Stimulated activated CD4-positive, alpha-beta T cell treated with anti-CD3 and anti-CD28 coated beads, Interleukin-1b, Interleukin-23, amount 100 ng/mL, for 1 hour (primary cell): ENCODE measurements at places on chromosomes 1 and 21.
A peak's percentile ranks its signal among the peaks of the same experiment; 100 is the strongest.

DNA sequence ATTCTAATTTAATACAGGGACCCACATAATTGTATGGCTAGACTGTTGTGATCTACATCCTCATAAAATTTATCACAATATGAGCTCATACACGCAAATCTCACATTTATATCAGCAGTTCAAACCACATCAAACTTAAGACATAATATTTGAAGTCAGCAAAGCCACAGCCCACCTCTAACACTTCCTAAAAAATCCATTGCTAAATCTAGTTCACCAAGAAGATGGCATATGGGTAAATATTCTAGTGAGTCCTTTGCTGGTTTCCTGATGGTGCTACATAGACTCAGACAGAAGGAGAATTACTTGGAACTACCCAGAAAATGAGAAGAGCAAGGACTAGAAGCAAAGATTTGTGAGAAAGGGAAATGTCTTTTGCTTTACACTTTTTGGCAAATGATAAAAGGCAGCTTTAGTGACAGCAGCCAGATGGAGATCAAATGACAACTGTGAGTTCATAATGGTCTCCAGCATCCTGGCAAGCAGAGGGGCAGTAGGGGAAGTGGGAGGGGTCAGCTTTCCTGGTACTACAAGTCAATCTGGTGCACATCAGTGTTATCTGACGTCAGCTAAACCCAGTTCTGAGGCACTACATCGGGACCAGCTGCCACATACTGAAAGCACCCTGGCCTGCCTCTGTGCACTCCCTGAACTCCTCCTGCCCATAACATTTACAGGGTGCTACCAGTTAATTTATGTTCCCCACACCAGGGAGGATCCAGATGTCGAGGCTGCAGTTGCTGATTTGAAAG, 10.6 kb upstream of the GADD45A start:
- no peak for DNase-seq

DNA sequence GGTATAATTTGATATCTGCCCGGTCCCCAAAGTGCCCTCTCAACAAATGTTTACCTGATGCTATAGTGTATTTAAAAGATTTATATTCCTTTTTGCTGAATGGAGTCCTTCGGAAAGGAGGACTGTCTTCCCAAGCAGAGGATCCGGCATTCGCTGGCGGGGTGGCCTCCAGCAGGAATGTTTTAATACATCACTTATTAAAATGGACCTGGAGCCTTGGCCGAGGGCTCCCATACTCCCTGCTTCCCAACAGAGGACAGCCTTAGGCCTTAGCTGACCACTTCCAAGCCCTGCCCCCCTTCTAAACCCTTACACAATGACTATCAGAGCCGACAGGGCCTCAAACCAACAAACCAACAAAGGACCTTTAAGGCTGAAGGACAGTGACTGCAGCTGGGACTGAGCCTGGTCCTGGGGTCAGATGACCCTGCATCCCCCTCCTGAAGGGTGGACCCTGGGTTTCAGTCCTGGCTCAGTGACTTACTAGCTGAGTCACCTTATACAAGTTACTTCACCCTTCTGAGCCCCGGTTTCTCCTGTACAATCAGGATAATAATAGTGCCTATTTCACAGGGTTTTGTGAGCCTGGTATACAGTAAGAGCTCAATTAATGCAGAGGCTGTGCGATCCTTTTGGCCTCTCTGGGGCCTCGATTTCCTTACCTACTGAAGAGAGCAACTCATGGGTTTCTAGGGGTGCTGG, 5.6 kb downstream of the CAMK2N1 start:
- no peak for DNase-seq

GRCh38 chr1:111202366-111202706, 1.9 kb upstream of the DENND2D start:
- DNase-seq, result no peak

GRCh38 chr1:203428981-203429599, 46.5 kb upstream of the PRELP start:
- no peak for DNase-seq

- DNase-seq, result no peak
Measured at GRCh38 chr1:222618880-222619596, 1.1 kb downstream of the MIA3 start.

DNA sequence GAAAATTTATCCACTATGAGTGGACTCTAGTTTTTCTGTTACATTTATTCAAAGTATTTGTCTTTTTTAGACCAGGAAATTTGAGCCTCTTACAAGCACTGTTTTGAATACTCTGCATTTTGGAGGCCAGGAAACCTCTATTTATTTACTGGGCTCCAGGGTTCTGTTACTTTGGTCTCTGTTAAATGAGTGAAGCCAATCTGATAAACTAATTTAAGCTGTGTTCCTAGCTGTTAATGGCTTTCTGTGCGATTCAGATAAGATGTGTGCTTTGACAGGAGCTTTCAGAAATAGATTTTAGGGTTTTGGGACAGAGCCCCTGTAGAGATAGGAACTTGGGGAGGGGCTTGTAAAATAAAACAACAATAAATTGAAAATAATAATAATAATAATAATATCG, 23.9 kb downstream of the ACKR1 start:
- DNase-seq, result no peak

GRCh38 chr1:15018767-15019166, 134.8 kb upstream of the TMEM51 start:
- DNase-seq, result no peak

- no peak for DNase-seq
Measured at GRCh38 chr21:32424191-32424535, 11.7 kb downstream of the EVA1C start.

GRCh38 chr1:4935807-4936206, 281.4 kb downstream of the AJAP1 start:
- no peak for DNase-seq

- no peak for DNase-seq
Measured at GRCh38 chr21:42413500-42413899, 9.8 kb downstream of the UBASH3A start.

DNA sequence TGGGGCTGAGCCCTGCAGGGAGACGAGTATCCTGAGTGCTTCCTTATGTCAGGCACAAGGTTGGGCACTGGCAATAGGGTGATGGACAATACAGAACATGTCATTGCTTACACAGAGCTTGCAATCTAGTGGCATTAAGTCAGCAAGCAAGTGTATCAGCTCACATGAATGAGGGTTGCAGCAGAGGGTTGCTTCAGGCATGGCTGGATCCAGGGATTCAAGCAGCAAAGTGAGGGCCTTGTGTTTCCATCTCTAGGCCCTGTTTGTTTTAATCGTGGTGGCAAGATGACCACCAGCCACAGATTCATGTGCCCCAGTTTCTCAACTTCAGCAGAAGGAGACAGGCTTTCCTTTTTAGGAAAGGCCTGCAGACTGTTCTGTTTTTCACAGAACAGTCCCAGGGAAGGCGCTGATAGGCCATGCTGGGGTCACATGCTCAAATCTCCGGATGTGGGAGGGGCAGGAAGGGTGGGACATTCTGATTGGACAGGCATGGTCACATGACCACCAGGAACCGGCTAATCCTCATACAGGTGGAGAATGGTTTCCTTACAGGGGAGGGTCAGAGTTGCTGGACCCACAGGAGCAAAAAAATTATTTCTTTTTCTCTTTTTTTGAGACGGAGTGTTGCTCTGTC, 14.4 kb downstream of the PLOD1 start:
- no peak for DNase-seq

DNA sequence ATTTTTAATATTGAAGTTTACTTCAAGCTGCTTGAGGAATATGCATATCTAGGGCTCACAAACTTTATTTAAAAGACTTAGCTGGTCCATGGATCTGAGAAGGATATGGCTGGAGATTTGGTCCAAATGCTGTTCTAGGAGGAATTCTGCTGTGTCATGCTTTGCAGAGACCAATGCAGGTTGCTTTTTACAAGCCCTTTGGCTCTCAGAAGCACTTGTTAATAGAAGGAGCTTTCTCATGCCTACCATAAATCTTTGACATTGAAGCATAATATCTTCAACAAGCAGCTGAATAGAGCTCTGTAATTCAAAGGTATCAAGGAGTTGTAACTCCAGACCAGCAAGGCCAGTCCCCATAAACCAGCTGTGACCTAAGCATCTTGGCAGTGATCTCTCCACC, 299.1 kb downstream of the HHAT start:
- DNase-seq, result no peak

DNA sequence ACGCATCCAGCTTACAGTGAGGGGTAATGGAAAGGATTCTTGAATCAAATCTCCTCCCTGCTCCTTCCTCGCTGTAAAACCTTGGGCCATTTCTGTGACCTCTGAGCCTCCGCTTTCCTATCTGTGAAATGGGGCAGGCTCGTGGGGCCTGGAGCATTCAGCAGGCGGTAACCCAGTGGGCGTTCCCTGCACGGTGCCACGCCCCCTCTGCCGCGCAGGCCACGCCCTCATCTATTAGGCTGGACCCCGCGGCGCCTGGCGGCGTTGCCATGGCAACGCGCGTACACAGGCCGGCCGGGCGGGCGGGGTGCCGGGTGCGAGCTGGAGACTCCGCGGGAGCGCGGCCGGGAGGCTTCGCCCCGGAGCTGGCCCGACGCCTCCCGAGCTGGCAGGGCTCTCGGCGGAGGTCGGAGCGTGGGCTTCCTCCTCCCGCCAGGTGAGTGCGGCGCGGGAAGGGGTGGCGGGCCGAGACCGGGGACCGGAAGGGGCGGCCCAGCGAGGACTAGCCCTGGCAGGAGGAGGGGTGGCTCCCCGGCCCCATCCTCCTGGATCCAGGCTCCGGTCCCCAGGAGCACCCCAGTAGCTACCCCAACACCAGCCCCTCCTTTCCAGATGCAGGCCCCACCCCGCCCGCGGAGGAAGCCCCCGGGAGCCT, at the start of gene FHAD1:
Gene FHAD1 (plus strand): TSS at position 264 of the 655 bp plus-strand sequence. CDS start 4,562 bp downstream, outside the sequence.
- no peak for DNase-seq

DNA sequence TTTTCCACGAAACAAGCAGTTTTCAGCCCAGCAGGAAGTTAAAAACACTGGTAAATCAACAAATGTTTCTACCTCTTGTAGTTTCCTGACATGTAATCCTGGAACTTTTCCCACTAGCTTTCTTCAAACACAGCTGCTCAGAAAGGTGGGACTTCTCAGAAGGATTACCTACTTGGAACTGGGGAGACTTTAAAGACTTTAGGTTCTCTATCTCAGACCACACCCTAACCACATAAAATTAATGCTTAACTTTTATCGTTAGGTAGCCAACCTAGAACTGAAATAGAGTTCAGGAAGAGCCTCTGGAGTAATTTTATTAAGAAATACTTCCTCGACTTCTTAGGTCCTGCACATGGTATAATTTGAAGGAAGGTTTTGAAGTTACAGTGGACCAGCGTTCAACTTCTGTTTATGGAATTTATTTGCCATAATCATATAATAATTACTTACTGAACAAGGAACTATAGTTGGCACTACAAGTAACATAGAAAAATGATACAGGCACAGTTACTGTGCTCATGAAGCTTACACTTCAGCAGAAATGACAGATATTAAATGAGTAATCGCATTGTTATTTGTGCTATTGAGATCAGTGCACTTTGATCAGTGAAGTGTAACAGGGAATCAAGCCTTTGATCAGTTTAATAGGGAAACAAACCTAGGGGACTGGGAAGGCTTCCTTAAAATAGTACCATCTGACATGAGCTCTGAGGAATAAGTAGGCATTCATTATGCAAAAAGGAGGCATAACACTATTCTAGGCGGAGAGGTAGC, at the start of gene BCL2L15:
Gene BCL2L15 (minus strand): TSS at position 180 of the 774 bp plus-strand sequence. CDS start 206 bp downstream, outside the sequence.
- no peak for DNase-seq

DNA sequence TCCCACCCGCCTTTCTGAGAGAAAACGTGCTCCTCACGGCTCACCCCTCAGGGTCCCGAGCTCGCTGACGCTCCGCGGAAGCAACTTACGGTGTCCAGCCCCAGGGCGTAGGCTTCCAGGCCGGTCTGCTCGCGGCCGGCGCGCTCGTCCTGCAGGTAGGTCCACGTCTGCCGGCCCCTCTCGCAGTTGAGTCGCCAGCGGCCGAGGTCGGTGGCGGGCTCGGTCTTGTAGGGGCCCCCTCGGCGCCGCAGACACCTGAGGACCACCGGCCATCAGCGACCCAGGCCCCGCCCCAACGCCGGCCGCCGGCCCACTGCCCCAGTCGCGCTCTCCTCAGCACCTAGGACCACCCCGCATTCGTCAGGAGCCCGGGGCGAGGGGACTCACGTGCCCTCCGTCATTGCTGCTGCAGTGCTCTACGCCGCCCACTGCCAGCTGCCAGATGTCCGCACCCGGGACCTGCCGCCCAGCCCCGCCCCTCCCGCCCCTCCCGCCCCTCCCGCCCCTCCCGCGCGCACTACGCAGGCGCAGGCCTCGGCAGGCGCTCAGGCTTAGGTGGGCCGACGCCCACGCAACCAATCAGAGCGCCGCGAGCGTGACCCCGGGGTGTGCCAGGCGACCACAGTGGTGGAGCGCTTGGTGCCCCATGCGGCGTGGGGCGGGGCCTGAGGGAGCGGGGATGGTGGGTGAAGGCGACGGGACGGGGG, at the start of gene LSS:
Gene LSS (minus strand): TSS at position 430 of the 707 bp plus-strand sequence. CDS start 29 bp downstream, at position 401.
- peak; percentile 85 for DNase-seq

- no peak for DNase-seq
Measured at GRCh38 chr1:103461161-103462105, 64.1 kb upstream of the RNPC3 start.

DNA sequence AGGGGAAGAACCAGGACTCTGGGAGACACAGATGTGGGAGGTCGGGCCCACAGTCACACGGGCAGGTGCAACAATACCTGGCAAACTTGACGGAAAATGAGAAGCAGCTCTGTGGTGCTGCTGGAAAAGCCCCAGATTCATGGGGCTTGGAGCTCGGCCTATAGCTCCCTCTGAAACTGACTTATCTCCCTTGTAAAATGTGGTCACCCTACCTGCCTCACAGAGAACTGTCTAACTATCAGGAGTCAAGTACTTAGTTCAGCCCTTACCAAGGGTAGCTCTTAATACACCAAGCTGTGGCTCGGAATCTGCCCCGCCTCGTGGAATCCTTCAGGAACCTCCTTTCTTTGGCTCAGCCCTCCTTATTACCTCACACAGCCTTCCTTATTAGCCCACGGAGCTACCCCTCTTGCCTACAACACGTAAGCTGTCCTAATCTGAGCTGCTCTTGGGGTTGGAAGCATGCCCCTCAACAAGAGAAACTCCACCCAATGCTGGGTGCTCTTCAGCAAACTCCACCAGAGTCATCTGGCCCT, 68.9 kb downstream of the MRPL37 start:
- no peak for DNase-seq

DNA sequence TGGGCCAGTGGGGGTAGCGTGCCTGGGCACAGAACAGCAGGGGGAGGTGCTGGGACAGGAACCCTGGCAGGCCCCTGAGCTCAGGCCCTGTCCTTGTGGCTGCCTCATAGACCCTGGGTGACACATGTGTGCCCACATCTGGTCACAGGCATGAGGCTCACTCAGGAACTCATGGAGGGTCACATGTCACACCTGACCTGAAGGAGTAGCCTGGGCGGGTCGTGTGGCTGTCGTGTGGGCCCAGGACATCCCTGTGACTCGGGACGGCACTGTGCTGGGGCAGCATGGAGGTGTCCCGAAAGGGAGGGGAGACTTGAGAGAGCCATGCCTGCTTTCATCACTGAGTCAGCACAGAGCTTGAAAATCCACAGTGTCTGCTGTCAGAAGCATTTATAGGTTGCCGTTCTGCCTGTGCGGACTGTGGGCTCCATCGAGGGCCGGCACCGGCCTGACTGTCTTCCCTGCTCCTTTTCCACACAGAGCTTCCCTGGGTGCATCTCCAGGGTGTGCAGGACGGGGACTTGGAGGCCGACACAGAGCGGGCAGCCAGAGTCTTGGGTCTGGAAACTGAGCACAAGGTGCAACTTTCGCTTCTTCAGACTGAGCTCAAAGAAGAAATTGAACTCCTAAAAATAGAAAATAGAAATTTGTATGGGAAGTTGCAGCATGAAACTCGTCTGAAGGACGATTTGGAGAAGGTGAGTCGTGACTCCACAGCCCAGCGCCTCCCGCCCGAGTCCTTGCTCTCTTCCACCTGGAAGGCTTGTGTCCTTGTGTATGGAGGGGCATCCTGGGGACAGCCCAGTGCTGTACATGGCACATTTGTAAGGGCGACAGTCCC, 32.8 kb downstream of the PCNT start:
- DNase-seq, result no peak
